ENCODE measurements at places on chromosomes 6 and 20.

DNA sequence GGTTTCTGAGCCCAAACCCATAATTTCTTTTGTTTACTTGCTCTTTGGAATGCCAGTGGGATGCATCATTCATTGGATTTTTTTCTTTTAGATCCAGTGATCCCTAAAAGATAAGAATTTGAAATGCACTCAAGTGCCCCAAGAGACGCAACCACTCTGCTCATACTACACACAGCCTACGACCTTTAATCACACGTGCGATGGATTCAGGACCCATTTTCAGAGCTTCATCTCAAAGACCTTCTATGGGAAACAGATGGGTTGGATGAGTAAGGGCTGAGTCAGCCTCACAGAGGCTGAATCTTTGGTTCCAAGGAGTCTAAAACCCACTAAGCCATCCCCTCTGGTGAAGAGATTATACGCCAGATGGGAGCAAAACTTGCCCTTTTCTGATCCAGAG lies 265.5 kb upstream of the EXOC2 start:
- no peak for DNase-seq

GRCh38 chr6:110287462-110288341 lies 70.4 kb downstream of the METTL24 start:
- DNase-seq: no peak

GRCh38 chr6:121759370-121759769 lies 323.9 kb downstream of the GJA1 start:
- DNase-seq: no peak

GRCh38 chr6:31837369-31838113 lies 10.0 kb downstream of the HSPA1B start:
- DNase-seq: no peak

- DNase-seq: no peak
Observed at GRCh38 chr20:48012401-48012974, 227.2 kb upstream of the SULF2 start.

GRCh38 chr6:22530506-22530905 lies 38.9 kb upstream of the HDGFL1 start:
- DNase-seq: no peak

DNA sequence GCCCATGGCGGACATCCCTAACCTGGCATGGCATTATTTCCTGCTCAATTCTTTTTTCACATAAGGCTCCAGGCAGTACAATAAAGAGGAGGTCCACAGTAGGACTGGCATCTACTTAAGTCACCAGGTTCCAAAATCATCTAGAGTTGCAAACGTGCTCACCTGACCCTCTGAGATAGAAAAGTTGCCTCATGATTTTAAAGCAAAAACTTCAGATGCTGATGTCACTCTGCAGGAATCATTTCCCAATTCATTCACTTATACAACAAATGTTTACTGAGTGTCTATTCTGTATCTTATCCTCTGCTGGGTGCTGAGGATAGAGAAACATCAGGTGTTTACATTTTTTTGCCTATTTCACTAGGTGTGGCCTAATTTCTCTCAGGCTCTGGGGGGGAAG lies 2.2 kb downstream of the ADGRF4 start:
- no peak for DNase-seq

DNA sequence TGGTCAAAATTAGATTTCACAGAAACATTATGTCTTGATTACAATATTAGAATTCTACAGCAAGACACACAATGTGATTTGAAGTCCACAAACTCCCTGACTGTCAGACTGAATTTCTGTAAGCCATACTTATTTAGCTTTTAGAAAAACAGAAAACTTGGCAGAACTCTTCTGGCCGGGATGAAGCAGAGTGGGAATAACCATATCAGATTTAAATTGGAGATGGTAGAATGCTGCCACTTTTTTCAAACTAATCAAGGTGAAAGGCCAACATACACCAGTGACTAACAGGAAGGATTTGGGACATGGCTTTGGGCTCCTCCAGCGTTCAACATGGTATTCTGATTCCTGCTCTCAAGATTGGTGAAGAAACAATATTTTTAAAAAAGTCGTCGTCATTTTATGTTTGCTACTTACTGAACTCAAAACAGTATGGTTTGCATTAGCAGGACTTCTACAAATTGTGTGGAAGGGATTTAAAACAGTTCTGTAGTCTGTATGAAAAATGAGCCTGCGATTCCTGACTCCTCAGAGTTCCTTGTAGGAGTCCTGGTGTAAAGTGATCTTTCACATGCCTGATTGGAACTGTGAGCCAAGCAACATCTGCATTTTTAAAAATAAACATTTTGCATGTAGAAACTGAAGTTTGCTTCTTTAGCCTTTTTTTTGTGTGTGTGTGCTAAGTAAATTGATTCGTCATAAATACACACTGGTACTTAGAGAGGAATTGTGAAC lies 297.9 kb upstream of the SOX4 start:
- no peak for DNase-seq

DNA sequence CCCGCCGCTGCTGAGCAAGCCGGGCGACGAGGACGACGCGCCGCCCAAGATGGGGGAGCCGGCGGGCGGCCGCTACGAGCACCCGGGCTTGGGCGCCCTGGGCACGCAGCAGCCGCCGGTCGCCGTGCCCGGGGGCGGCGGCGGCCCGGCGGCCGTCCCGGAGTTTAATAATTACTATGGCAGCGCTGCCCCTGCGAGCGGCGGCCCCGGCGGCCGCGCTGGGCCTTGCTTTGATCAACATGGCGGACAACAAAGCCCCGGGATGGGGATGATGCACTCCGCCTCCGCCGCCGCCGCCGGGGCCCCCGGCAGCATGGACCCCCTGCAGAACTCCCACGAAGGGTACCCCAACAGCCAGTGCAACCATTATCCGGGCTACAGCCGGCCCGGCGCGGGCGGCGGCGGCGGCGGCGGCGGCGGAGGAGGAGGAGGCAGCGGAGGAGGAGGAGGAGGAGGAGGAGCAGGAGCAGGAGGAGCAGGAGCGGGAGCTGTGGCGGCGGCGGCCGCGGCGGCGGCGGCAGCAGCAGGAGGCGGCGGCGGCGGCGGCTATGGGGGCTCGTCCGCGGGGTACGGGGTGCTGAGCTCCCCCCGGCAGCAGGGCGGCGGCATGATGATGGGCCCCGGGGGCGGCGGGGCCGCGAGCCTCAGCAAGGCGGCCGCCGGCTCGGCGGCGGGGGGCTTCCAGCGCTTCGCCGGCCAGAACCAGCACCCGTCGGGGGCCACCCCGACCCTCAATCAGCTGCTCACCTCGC lies 1.5 kb downstream of the ARID1B start:
- no peak for DNase-seq

GRCh38 chr20:54622333-54623295 lies 147.2 kb downstream of the DOK5 start:
- no peak for DNase-seq

DNA sequence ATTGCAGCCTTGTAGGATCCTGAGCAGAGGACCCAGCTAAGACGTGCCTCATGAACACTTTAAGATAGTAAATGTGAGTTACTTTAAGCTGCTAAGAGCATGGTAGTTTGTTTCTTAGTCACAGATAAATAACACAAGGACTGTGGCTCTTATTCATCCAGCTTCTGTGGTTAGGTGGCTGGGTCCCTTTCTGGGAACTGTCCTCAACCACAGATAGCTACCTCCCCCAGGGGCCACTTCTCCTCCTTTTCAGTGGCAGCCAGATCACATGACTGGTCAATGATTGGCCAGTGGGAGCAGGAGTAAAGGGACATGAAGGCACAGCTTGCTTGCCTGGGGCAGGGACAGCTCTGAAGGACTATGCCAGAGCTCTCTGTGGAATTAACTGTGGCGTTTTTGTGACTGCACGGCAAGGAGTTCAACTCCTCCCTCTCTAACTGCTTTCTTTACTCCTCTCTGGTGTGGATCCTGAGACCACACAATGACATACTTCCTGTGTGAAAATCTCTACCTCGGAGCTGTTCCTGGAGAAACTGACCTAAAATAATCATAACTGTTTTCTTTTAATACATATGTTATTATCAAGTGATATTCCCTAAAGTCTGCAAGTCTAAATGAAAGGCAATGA lies 76.5 kb downstream of the NRN1 start:
- no peak for DNase-seq

- no peak for DNase-seq
Observed at GRCh38 chr20:33945391-33946081, 48.2 kb upstream of the RALY start.

- DNase-seq: no peak
Observed at GRCh38 chr20:1463971-1464570, 2.6 kb downstream of the NSFL1C start.

GRCh38 chr6:73675466-73676098 lies 20.4 kb upstream of the CD109 start:
- peak; percentile 50 for DNase-seq

GRCh38 chr6:138410972-138411880 lies 7.2 kb downstream of the HEBP2 start:
- DNase-seq: no peak

- DNase-seq: no peak
Observed at GRCh38 chr6:42224222-42225028, 6.8 kb upstream of the MRPS10 start.

GRCh38 chr6:23940466-23940865 lies 185.5 kb upstream of the NRSN1 start:
- no peak for DNase-seq

DNA sequence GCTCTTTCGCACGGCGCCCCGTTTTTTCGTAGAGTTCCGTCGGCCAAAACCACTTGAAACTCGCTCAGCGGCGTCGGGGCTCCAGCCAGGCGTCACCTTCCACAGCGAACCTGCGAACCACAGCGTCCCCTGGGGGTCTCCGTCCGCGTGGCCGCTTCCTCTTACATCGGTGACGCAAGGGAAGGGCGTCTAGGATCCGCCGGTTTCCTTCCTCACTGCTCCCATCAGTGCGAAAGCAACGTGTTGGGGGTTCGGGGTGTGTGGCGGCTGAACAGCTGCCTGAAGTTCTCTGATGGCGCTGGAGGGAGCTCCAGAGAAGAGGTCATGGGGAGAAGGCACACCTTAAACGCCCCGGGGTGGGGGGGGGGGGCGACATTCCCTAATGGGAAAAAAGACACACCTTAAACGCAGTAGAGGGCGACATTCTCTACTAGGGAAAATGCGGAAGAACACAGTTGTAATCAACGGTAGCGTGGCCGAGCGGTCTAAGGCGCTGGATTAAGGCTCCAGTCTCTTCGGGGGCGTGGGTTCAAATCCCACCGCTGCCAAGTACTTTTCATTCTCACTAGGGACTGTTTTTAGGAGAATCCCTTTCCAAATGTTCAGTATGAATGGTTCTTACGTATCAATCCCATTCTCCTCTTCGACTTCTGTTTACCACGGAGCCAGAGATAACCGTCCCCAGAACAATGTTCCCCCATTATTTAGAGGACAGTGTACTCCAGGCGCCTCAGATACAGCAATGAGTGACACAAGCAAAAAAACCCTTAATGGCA lies 16.4 kb downstream of the ZNF311 start:
- peak; percentile 62 for DNase-seq

DNA sequence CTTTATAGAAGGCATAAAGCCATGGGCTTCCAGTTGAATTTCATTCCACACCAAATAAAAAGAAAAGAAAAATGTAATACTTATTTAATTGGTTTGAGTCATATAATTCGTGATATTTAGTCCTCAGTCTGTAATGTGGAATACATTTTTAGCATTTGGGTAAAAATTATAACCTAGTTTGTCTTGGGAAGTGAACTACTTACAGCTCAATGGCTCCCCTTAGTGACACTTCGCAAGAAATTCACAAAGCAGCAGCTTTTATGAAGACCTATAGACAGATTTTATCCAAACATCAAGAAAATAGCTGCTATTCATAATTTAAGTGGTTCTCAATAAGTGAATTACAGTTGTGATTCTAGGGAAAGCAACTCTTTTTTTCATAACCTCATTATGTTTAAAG lies 72.1 kb downstream of the RSPO3 start:
- no peak for DNase-seq

GRCh38 chr20:9632991-9633390 lies 118.6 kb downstream of the LAMP5 start:
- no peak for DNase-seq

DNA sequence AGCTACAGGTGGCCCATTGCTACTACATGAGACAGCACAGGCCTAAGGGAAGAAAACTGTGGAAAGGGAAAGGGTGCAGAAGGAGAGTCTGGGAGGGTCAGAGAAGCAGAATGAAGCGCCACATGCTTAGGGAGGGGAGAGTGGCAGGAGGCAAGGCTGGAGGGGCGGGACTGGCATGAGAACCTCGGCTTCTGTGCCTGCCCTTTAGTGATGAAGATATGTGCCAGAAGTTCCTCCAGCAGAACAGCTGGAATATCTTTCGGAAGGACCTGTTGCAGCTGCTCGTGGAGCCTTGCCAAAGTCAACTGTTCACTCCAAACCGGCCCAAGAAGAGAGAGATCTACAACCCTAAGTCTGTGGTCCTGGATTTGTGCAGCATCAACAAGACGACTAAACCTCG lies 61.8 kb downstream of the CNBD2 start:
- DNase-seq: no peak

GRCh38 chr6:79404677-79405076 lies 132.6 kb downstream of the LCA5 start:
- no peak for DNase-seq

DNA sequence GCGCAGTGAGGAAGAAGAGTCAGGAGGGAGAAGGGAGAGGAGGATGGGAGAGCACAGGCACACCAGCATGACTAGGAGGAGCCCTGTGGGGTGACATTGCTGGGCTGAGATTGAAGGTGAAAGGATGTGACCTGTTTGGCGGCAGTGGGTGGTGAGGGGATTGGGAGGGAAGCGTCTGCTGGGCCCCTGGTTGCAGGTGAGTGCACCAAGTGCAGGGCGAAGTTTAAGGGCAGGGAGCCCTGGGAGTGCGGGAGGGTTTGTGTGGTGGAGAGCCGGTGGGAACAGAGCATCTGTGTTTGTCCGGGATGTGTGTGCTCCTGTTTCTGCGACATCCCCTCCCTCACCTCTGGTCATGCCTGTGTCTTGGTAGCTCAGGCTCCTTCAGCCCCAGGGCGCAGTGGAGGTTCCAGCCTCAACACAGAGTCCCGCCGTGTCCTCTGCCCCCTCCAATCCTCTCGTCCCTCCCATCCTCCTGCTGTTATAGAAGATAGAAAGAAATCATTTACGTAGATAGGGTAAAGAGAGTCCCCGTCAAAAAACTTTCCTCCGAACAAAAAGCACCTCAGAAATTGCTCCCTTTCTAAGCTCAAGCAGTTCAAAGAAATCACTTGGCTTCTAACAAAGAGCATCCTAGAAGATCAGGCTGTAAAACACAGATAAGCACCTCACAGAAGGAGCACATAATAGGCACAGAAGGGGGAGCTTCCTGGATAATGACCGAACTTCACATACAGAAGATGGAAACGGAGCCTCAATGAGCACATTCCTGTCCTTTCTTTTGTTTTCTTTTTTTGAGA lies 25.0 kb downstream of the ULBP1 start:
- DNase-seq: no peak
